ENCODE measurements at places on chromosomes 1 and 21.

DNA sequence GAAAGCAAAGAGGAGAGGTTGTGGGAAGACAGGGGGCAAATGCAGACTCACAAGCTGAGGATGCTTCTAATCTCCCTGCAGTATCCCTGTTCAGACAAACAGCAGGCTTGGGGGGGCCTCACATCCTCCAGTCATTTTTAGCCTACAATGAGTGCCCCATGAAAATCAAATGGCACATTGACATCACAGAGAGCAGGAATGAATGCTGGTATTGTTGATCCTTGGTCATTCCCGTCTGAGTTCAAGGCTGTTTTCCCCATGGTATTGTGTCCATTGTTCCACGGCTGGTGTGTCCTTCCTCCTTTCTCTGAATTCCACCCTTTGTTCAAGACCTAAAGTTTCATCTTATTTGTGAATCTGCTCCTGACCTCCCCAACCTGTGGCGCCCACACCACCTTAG is 545.6 kb downstream of the AJAP1 start:
- no peak for DNase-seq

DNA sequence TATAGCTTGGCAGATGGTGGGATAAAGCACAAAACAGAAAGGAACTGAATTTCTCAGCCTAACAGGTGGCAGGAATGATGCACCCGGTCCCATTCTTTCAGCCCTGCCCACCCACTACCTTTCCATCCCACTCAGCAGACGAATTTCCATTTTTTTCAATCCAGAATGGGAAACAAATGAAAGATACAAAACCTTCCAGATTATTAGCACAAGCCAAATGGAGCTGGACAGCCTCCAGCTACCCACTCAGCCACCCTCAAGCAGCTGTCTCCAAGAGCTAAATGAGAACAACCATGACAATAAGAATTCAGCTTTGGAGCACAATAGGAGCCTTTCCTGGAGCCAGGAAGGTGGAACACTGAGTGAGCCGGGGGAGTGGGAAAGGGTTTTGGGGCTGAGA is 96.3 kb upstream of the ST6GALNAC5 start:
- DNase-seq: no peak

DNA sequence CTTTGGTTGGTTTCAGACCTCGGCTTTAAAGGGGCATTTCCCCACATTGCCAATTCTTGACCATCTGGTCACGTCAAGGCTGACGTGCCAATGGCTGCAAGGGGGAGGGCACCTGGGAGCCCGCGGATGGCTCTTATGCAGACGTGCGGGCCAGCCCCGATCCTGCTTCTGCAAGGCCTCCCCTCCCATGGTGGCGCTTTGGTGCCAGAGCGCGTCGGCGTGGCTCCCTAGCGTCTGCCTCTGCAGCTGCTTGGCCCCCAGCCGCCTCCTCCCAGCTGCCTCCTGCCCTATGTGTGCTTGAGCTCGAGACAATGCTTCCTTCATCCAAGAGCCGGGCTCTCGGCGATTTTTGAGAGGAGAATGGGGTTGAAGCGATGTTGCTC is 29.1 kb downstream of the SKI start:
- DNase-seq: no peak

DNA sequence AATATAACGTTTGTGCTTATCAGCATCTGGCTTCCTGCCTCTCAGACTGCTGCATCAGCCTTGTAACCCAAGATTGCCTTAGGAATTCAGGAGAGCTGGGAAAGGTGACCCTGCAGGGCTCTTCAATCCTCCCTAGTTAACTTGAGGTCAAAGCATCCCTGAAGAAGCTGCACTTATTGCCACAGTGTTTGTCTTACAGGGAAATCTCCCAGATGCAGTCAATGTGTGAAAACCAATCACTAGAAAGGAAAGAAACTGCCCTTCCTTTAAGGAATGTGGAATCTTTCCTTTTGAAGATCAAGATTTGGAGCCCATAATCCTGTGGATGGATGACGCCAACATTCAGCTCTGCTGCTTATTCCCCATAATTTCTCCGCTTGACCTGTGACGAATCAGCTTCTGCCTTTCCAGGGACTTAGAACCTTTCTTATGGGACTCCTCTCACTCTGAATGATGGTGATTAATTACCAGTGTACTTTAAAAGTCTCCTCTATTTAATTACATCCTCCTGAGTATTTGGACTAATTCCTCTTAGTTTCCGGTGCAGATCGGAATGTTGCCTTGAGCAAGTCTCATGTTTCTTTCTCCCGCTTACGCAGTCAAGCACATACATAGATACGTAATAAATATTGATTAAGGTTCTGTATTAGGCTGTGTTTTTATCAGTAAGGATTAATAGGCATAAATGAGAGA is 14.4 kb downstream of the ADAMTS5 start:
- no peak for DNase-seq

DNA sequence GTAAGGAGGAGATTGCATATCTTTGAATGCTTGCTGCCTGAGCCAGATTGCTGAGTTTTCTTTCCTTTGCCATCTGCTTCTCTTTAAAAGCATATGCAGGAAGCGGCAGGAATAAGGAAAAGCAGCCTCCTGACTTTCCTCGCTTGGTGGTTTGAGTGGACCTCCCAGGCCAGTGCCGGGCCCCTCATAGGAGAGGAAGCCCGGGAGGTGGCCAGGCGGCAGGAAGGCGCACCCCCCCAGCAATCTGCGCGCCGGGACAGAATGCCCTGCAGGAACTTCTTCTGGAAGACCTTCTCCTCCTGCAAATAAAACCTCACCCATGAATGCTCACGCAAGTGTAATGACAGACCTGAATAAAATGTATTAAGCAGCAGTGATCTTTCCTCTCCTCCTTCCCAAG is 1.5 kb downstream of the CORT start:
- no peak for DNase-seq

DNA sequence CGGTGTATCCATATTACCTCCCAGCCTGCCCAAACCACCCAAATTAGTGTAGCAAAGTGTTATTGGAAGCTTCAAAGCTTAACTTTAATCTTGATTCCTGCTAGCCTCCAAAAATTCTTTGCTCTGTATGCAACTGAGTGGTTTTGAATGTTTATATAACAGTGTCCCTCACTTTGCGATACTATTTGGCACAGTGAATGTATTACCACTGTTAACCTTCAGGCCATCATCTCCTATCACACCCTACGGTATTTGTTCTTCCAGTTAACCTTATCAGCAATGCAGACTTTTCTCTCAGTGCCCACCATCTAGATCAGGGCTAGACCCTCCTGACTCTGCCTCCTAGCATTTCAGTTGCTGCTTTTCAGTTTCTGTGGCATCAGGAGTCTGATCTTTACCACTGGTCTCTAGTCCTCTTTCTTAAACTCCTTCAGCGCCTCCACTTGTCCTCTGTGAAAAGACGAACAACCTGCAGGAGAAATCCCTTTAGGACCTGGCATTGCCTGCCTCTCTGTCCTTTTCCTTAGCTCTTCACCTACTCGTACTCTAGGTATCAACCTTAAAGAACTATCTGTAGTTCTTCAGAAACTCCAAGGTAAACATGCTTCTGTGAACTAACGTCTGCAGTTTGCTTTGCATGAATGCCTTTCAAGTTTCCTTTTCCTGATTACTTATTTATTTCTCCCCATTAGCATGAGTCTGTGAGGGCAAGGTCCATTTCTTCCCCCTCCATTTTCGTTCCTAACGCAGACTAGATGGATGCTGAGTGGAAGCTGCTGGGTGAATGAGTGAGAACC is 71.7 kb downstream of the SNX7 start:
- no peak for DNase-seq

- no peak for DNase-seq
Measured at GRCh38 chr1:168386949-168387586, 106.4 kb downstream of the TBX19 start.

DNA sequence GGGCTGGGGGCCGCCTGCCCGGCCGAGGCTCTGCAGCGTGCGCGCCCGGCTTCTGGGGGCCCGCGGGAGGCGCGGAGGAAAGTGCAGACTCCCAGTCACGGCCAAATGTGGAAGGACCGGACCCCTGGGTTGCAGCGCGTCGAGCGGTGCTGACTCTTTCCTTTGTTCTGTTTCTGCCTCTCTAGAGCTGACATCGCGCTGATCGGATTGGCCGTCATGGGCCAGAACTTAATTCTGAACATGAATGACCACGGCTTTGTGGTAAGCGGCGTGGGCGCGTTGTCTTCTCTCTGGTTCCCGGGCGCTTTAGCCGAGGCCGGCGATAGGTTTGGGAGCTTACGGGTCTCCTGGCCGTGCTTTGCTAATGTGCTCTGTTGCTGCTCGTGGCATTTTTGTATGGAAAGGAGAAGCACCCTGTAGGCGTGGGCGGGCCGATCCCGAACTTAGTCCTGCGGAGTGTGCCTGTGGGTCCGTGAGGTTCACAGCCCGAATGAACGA is 629 bp downstream of the PGD start:
- DNase-seq: peak; percentile 48

GRCh38 chr1:33348194-33348593 is 27.3 kb upstream of the A3GALT2 start:
- DNase-seq: no peak

- no peak for DNase-seq
Measured at GRCh38 chr1:181143102-181143859, 54.8 kb downstream of the IER5 start.

- no peak for DNase-seq
Measured at GRCh38 chr1:19260211-19261138, 8.9 kb downstream of the MRTO4 start.

- DNase-seq: no peak
Measured at GRCh38 chr1:225738763-225739162, 38.9 kb upstream of the SRP9 start.

DNA sequence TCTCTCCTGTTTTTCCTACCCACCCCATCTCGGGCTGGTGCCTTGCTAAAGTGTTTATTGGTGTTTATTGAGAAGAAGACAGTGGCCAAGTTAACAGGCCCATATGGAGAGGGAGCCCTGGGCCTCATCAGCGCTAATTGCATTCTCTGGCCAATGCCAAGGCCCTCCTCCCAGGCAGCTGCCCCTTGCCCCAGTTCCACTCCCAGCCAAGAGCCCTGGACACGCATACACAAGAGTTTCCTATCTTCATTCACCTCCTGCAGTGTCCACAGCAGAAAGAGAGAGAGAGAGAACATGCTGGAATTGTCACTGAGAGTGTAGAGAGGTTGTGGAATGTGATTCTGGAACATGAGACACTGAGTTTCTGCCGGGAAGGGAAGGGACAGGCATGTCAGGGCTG is 25.4 kb upstream of the VWA5B1 start:
- DNase-seq: no peak

DNA sequence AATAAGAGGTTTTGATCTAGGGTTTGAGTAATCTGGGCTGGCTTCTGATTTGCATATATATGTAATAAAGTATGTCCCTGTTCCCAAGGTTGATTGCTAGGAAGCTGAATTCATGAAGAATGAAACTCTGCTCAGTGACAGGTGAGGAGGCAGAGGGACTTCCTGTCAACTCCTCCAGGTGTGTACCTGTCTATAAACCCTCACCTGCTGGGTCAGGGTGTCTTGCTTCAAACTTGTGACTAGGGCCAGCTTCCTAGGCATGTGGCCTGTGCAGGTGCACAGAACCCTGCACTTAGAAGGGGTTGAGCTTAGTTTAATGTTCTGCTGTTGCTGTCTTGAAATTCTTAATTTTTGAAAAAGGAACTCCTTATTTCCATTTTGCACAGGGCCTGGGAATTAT is 21.1 kb downstream of the OLFML3 start:
- DNase-seq: no peak

DNA sequence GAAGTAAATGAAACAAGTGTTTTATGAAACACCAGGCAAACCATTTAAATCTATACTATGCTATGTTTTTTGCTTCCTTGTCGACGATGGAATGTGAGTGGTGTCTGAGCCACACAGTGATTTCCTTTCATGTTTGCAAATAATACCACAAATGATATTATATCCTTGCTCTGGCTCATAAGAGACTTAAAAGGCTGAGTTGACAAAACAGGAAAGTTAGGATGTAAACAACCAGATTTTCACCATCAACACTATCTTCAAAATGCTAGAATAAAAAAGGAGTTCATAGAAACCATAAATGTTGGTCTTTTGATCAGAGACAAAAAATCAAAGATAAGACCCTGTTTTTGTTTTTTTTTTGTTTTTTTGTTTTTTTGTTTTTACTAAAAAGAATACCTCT is 17.8 kb upstream of the MAGI3 start:
- no peak for DNase-seq

GRCh38 chr1:224774378-224774777 is 155.1 kb upstream of the DNAH14 start:
- no peak for DNase-seq

DNA sequence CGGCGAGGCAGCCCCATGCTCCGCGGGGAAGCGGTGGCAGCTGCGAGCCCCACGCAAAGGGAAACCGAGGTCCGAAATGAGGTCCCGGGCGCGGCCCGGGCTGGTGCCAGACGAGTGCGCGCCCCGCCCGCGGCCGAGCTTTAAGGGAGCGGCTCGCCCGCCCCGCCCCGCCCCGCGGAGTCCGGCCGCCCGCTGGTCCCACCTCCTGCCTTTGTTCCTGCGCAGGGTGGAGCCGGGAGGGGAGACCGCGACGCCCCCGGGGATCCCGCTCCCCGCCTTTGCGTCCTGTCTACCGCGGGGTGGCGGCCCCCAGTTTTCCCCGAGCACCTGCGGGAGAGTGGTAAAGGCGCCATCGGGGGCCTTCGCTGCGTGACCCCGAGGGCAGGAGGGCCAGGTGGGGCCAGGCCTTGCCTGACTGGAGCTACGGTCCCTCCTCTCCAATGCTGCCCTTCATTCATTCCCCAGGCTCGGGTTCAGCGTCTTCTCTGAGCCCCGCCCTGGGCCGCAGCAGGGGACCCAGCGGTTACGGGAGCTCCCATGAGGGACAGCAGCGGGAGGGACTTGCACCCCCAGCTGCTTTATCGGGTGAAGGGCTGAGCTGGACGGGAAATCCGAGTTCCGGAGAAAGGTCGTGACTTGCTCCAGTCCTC is at the start of gene HES2:
Gene HES2 (minus strand): TSS at position 116 of the 650 bp plus-strand sequence. CDS start 99 bp downstream, at position 17.
- peak; percentile 67 for DNase-seq

- DNase-seq: peak; percentile 63
Measured at GRCh38 chr1:23436520-23437354, 12.2 kb upstream of the TCEA3 start.

DNA sequence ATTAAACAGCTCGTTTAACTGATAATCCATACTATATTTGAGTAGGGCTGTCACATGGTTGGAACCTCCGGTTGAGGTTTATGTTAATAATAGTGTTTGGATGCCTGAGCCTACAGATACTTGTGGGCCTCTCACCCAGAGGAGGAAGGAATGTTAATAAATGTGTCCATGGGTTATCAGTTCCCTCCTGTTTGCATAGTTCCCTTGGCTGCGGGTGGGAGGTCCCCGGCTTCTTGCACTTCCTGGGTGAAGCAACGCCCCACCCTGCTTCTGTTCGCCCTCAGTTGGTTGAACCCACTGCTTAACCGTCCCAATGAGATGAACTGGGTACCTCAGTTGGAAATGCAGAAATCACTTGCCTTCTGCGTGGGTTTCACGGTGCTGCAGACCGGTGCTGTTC is 23.6 kb upstream of the GBP1 start:
- no peak for DNase-seq

All from hematopoietic multipotent progenitor cell treated with erythropoietin and hydrocortisone succinate and interleukin-3 and kit ligand, for 6 days (in vitro differentiated cells).